Stimulated activated CD8-positive, alpha-beta memory T cell treated with anti-CD3 and anti-CD28 coated beads, Interleukin-7, amount 100 ng/mL, for 1 hour (primary cell): ENCODE measurements at places on chromosomes 2 and 18.
A peak's percentile ranks its signal among the peaks of the same experiment; 100 is the strongest.

GRCh38 chr18:79818631-79819030 lies 20.9 kb downstream of the KCNG2 start:
- DNase-seq, result no peak

GRCh38 chr18:3703732-3704176 lies 253.8 kb downstream of the TGIF1 start:
- DNase-seq, result no peak

DNA sequence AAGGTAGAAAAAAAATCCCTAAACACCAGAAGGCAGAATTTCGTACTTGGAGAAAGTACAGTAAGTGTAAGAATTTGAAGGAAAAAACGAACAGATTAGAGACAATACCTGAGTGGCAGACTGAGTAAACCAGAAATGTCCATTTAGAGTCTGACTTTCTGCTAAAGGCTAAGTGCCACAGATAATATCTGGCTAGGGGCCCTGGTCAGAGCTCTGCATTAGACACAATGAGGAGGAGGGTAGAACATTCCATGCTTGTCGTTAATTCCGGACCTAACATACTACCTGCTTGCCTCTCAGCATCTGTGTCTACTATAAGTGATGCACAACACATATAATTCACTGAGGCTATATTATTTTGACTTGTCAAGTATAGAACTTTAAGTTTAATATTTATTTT lies 18.1 kb downstream of the SEPTIN10 start:
- no peak for DNase-seq

GRCh38 chr2:12326449-12327190 lies 390.1 kb upstream of the TRIB2 start:
- DNase-seq, result no peak

GRCh38 chr2:134452042-134452733 lies 198.3 kb downstream of the MGAT5 start:
- DNase-seq, result no peak

DNA sequence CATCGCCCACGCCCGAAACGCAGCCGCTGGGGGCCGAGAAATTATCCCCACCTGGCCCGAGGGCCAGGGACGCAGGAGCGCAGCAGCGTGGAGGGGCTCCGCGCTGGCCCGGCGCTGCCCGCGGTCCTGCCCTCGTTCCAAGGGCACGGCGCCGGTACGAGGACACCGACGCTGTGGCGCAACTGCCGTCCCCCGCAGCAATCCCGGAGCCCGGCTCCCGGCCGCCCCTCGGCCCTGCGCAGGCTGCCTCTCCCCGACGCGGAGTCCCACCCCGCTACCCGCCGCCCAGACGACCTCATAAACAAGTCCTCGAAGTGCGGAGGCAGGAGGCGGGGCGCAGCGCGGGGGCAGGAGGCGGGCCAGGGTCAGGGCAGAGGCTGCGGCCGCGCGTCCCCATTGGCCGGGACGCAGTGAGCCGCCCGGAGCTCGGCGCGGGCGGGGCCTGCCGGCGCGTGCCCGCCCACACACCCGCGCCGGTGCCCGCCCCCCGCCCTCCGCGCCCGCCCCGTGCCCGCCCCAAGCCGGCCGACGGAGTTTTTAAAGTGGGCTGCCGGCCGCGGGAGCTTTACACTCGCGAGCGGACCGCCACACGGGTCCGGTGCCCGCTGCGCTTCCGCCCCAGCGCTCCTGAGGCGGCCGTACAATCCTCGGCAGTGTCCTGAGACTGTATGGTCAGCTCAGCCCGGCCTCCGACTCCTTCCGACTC lies at the start of gene EPAS1:
Gene EPAS1 (plus strand): TSS at position 568 of the 706 bp plus-strand sequence. CDS start 505 bp downstream, outside the sequence.
- peak; percentile 51 for DNase-seq

DNA sequence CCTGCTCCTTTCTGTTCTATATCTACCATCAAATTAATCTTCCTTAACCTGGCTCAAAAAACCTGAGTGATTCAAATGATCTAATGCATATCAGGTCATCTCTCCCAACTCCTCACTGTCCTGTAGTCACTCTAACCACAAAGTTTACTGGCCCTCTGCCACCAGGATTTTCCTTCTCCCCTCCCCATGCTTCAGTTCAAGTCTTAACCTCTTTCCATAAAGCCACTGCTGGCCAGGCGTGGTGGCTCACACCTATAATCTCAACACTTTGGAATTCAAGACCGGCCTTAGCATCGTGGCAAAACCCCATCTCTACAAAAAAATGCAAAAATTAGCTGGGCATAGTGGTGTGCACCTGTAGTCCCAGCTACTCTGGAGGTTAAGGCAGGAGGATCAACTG lies 7.5 kb upstream of the SP3 start:
- no peak for DNase-seq

DNA sequence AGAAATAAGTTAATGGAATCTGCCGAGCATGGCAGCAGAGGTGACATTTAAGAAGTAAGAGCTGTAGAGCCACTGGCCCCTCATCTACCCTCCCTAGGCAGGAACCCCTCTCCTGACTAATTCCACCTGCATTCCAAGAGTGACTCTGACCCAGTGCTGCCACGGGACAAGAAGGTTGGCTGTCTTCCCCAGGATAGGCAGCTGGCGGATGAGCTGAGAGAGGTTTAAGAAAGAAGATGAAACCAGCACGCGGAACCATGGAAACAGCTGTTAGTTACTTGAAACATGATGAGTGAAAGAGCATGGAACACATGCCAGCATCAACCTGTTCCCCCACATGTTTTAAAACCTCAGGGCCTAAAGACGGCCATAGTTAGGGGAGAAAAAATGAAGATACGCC lies 74.1 kb downstream of the RND3 start:
- no peak for DNase-seq

DNA sequence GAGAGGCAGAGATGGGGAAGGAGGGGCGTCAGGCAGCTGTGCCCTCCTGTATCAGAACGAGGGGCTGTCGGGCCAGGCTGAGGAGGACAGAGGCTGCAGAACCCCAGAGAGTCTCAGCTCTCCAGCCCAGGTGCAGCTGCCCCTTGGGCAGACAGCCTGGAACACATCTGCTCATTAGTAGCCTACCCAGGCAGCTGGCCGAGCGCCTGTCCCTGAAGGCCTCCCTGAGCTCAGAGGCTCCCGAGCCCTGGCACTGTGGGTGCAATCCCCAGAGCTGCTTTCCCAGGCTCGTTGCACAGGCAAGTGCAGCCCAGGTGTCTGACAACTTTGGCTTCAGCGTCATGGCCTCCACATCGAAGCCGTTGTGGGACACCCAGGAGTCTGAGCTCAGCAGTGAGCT lies 13.1 kb upstream of the TMEM185B start:
- DNase-seq, result no peak

- DNase-seq, result peak; percentile 30
These were observed at the start of gene ARHGAP15 for GRCh38 chr2:143128681-143129580. TSS of gene ARHGAP15 (plus strand) at chr2:143129419.

DNA sequence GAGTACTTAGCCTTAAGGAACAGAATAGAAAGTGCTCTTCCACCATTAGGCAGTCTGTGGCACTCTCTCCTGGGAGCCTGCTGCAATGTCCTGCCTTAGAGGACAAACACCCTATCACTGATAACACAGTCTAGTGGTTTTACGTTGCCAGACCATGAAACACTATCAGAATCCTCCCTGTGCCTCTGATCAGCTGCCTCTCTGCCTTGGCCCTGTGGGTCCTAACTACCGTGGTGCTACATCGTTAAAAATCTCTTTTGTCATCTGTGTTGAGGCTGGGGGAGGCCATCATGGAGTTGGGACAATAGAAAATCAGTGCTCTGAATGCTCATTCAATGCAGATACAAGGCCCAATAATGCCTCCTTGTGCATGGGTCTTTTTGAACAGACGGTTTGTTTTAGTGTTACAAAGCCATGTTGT lies 11.9 kb upstream of the APCDD1 start:
- no peak for DNase-seq

DNA sequence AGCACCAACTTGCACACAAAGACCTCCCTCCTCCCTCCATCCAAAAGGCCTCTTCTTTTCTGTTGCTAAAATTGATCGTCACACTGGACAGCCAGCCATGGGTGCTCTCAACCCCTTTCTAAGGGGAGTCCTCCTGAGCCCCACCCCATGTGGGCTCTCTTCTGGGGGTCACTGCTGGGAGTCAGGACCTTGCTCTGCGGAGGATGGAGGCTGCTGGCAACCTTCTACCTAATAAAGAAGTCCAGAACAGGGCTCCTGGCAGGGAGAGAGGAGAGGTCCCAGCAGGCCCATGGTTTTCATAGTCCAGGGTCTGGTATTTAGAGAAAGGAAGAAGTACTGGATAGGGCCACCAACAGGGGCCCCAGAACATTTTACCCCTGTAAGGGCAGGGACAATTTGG lies 67.6 kb upstream of the OTOS start:
- DNase-seq, result no peak

DNA sequence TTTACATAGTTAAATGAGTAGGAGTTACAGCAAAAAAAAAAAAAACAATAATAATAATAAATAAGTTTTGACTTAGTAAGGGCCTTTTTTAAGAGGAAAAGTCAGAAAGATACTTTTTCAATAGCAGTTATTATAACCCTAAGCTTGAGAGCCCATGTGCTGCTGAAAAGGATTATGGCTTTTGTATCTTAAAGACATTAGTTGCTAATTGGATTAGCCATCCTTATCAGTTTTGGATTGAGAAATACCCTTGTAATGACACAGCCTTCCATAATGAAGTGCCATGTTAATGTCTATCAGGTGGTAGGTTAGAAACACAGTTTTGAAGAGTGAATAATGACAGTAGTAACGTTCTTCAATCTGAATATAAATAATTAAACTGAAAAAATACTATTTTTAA lies 554.0 kb downstream of the RIT2 start:
- DNase-seq, result no peak

DNA sequence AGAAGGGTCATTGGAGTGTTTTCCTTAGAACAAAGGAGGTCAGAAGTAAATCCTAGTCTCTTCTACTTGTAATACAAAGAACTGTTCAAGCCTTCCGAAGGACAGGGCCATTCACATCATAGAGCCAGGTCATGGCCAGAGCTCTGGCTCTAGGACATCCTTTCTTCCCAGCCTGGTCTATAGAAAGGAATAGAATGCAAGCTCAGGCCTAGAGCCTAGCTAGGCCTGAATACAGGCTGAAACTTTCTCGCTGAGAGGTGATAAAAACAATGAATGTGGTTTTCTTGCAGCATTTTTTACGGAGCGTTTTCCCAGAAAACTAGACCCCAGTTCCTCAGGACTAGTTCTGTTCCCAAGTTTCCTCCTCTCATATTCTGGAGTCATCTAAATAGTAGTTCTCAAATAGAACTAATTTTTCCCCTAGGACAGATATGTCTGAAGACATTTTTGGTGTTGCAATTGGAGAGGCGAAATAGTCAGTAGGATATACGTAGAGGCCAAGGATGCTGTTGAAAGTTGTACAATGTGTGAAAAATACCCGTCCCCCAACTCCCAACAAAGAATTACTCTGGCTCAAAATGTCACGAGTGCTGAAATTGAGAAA lies 6.8 kb downstream of the UGT1A6 start:
- no peak for DNase-seq

DNA sequence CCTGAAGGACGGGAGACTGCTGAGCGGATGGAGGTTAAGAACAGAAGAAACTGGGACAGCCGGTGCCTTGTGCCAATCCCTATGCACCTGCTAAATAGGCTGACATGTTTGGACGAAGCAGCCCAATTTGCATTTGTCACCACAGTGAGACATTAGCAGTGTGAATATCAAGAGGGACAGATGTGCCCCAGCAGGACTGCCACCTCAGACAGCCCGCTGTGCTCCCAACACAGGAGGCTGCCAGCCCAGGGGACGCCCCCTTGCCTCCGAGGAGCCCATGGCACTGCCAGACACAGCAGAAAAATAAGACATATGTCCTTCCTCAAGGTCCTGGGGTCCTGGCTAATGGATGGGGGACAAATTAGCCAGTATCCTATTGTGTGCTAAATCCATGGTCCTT lies 306.7 kb upstream of the POU3F3 start:
- DNase-seq, result no peak

DNA sequence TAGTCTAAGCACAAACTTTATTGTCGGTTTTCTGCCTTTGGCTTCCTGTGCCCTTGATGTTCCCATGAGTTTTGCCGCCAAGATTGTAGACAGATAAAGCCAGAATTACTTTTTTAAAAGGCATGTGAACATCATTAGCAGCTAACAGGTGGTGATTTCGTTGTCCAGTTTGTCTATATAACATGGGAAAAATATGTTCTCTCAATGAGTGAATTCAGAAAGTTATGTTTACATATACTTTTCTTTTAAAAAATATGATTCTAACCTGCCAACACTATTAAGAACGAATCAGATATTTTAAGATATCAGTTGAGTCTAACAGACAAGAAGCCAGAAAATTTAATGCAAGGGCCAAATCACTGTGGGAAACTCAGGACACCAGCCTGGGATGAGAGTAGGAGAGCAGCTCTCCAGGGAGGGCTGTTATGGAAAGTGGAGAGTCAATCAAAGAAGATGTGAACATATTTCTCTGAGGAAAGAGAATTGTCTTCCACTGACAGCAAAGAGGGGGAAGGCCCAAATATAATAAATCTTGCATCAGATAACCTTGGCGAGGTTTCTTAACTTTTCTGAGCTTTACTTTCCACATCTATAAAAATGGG lies 311.3 kb downstream of the ARHGAP15 start:
- DNase-seq, result no peak

DNA sequence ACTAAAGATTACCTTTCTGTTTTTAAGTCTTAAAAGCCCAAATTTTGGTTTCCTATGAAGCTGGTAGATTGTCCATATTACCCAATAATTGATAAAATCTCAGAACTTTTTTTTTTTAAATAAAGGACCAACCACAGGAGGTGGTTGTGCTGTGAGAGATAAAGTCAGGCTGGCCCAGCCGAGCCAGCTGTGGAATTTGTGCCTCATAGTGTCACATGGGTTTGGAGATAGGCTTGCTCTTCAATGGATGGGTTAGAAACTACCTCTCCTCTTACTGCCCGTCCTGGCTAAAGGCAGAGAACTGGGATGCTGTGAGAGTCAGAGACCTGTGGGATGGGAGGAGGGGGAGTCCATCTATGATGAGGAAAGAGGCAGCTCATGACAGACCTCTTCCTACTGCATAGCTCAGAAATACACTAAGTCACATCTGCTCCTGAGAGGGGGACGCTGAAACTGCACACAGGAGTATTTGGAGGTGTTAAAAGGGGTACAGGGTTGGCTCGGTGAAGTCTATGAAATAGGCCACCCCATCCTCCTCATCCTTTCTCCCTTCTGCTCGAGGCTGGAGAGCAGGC lies 99.7 kb upstream of the MGAT4A start:
- DNase-seq, result no peak

- no peak for DNase-seq
These were observed 23.1 kb downstream of the ID2 start for GRCh38 chr2:8704906-8705305.
